ENCODE measurements at places on chromosomes 7 and 10. TPM values are rescaled to one million over a fixed set of nuclear protein-coding genes. Genes with fewer than 3 reads are reported as not detected.

RHOBTB1 gene
- 8.6 TPM for total RNA-seq

HPS1 gene
- 46.4 TPM for total RNA-seq

PPA1 gene
- 64.5 TPM for total RNA-seq

ACHE gene
- 7.2 TPM for total RNA-seq

CCL24 gene
- not detected for total RNA-seq

DNA sequence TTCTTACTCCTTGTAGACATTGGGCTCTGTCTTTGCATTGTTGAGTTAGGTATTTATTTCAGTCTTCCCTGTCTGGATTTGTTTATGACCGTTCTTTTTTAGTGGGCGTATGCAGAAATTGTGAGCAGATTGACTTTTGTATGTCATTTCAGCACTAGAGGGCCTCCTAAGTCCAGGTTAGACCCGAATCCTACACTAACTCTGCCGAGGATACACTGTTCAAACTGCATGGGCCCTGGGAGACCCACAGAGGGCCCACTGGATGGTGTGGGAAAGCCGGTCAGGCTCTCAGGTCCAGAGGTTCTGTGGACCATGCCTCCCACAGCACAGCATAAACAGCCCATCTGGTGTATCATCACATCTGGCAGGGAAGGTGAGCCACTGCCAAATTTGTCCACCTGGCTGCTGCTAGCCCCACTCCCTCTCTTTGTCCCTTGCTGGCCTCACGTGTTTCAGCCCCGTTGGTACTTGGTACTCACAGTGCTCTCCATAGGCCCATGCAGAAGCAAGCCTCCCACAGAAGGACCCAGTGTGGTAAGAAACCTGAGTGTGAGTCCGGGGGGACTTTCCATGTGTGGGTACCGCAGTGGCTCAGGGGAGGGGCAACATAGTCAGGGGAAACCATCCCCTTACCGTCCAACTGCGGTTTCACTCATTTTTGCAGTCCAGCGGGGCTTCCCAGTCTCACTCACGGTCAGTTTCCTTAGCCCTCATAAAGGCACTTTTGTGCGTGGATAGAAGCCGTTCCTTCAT is 112.8 kb downstream of the APBB1IP start:
- H3K4me3 ChIP-seq, result no peak overlapping the region
- no peak for DNase-seq
- no peaks in the 10 kb centered on the region for H3K27me3 ChIP-seq
- no peaks in the 10 kb centered on the region for H3K4me1 ChIP-seq
- no peaks in the 10 kb centered on the region for H3K36me3 ChIP-seq
- H3K27ac ChIP-seq, result no peak overlapping the region

DNA sequence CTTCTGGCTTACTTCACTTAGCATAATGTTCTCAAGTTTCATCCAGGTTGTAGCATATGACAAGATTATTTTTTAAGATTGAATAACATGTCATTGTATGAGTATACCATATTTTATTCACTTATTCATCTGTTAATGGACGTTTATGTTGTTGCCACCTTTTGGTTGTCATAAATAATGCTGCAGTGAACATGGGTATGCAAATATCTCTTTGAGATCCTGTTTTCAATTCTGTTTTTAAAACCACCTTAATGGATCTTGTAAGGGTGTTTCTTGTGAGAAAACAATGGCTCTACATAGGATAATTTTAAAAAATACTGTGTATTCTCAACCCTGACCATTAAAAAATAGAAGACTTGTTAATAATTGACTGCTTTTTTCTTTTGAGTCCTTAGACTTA is 290.7 kb upstream of the TMEM229A start:
- H3K36me3 ChIP-seq, result no peaks in the 10 kb centered on the region
- no peaks in the 10 kb centered on the region for H3K4me1 ChIP-seq
- no peak overlapping the region for H3K27ac ChIP-seq
- no peak for DNase-seq
- H3K27me3 ChIP-seq, result no peaks in the 10 kb centered on the region
- H3K4me3 ChIP-seq, result no peak overlapping the region

- no peak overlapping the region for H3K4me3 ChIP-seq
- DNase-seq, result peak; percentile 52
- H3K27me3 ChIP-seq, result no peaks in the 10 kb centered on the region
- H3K36me3 ChIP-seq, result no peaks in the 10 kb centered on the region
- H3K4me1 ChIP-seq, result peaks cover 23% of the 10 kb centered on the region
Observed at GRCh38 chr7:601036-601594, 81.5 kb upstream of the PDGFA start.

GRCh38 chr7:4791738-4792536 is 16.5 kb downstream of the AP5Z1 start:
- no peaks in the 10 kb centered on the region for H3K27me3 ChIP-seq
- peaks cover 13% of the 10 kb centered on the region for H3K36me3 ChIP-seq
- peaks cover 17% of the 10 kb centered on the region for H3K4me1 ChIP-seq
- H3K27ac ChIP-seq, result peak overlapping the region; percentile 71
- H3K4me3 ChIP-seq, result peak overlapping the region; percentile 20

DNA sequence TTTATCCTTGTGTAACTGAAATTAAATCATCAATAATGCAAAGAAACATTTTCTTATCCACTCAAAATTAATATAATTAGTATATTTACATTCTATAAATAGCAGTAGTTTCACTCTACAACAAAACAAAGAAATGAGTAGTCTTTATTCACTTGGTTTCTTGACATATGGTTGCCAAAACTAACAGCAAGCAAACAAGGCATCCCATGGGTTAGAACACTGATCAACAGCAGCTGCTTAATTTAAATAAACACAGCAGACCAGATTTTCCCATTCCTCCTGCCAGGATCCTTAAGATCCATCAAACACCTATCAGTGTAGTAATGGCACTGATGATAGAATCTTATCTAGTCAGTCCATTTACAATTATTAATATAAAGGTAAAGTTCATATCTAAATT is 22.1 kb downstream of the NCAPG2 start:
- DNase-seq, result no peak
- H3K36me3 ChIP-seq, result no peaks in the 10 kb centered on the region
- no peaks in the 10 kb centered on the region for H3K4me1 ChIP-seq

DNA sequence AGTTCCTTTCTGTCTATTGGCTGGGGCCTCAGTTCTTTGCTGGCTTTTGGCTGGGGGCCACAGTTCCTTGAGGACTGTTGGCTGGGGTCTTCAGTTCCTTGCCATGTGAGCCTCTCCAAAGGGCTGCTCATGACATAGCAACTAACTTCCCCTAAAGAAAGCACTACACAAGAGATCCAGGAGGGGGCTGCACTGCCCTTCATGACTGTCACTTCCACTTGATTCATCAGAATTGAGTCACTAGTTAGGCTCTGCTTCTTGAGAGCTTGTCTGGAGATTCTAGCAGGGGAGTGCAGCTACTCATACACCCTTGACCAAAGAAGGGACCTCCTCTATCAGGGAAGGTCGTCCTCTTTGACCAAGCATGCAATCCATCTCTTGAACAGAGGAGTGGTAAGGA is 38.0 kb upstream of the MKX start:
- H3K27ac ChIP-seq, result no peak overlapping the region
- H3K4me3 ChIP-seq, result no peak overlapping the region
- no peak for DNase-seq
- H3K4me1 ChIP-seq, result no peaks in the 10 kb centered on the region
- H3K27me3 ChIP-seq, result no peaks in the 10 kb centered on the region

DNA sequence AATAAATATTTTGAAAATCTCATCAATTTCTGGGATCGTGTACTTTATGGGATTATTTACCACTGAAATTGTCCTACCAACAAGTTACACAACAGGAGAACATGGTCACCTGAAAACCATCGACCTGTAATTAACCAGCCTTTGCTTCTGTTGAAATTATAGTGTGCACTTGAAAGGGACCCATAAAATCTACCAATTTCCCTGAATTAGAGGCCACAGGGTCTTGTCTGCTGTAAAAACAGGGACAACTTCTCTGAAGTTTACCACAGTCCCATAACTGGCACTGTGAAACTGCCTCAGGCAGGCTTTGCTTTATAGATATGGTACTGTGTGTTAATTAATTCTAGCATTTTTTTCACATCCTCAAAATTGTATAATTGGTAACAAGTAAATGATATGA is 37.7 kb downstream of the RAB19 start:
- no peak overlapping the region for H3K4me3 ChIP-seq
- H3K36me3 ChIP-seq, result no peaks in the 10 kb centered on the region
- no peaks in the 10 kb centered on the region for H3K27me3 ChIP-seq

DNA sequence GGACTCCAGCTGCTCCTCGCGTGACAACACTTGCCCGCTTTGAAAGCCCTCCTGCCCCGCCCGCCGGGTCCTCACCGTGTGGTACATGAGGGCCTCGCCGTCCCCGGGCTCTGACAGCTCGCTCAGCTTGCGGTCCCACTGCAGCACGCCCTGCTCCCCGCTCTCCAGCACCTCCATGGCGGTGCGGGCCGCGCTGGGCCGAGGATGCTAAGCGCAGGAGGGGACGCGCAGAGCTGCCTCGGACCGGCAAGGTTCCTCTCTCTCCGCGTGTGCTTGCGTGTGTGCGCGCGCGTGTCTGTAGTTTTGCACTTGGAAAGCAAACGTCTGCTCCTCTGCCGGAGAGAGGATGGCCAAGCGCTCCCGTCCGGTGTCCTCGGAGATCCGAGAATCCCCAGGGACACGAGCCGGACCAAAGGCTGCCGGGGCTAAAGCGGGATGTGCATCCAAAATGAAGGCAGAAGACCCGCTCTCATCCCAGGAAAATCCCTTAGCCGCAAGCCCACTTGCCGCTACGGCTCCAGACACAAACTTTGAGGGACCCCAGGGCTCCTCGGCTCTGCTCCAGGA is at the start of gene CREB3L2:
Gene CREB3L2 (minus strand): TSS at position 558 of the 567 bp plus-strand sequence. CDS start 381 bp downstream, at position 177.
- DNase-seq, result no peak
- peak within 1 kb of the TSS; percentile 78 for H3K4me3 ChIP-seq
- H3K4me1 ChIP-seq, result no peaks in the 10 kb centered on the region
- H3K27me3 ChIP-seq, result no peaks in the 10 kb centered on the region
- H3K36me3 ChIP-seq, result no peaks in the 10 kb centered on the region

DNA sequence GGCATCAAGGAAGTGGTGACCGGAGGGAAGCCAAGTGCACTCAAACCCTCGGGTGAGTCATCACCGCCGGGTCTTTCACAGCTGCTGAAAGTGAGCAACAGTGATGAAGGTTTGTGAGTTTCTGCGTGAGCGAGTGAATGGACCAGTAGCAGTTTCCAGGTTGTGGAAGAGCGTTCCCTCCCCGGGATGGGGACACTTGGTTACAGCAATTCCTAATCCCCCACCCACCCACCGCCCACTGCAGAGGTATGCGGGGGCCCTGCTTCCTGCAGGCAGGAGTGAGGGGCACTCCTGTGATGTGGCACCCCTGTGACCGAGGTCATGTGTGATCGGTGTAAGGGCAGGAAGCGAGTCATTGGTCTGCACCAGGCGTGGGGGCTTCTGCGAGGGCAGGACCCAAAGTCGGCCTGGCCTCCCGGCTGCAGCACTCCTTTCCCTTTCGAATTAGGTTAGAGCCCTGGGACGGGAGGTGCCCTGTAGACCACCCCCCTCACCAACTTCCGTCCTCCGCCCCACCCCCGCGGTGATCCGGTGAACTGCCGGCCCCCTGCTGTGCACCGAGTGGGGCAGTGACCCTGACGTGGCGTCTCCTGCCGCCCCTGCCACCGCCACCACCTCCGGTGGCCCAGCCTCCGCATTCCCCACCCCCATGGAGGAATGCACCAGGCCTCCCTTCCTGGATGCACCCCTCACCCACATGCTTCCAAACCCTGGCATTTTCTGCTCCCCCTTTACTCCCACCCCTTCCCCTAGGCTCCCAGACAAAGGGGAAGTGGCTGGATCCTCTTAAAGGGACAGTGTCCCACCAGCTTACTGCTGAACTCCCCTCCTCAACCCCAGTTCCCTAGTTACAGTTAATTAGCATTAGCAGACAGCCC is 10.9 kb downstream of the LIMK1 start:
- no peaks in the 10 kb centered on the region for H3K4me1 ChIP-seq
- DNase-seq, result peak; percentile 93
- H3K4me3 ChIP-seq, result peak overlapping the region; percentile 57

DNA sequence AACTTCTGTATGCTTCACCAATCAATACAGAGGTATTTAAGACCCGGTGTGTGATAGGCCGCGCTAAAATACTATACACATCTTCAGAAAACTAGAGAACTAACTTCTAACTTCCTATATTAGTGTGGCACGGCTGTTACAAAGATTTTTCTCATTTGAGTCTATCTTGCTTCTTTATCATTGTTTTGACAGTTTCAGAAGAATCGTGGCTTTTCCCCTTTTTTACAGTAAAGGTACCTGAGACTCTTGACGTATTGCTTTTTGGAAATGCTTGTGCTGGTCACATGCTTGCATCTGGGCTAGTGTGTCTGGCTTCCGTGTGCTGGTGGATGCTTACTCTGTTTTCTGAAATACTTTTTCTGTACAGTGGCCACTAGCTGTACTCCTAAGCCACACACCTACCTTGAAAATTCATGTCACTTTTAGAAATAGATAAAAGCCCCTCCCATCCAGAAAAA is 12.7 kb downstream of the IKZF1 start:
- H3K36me3 ChIP-seq, result no peaks in the 10 kb centered on the region
- H3K4me1 ChIP-seq, result no peaks in the 10 kb centered on the region
- H3K27me3 ChIP-seq, result no peaks in the 10 kb centered on the region
- H3K27ac ChIP-seq, result no peak overlapping the region

DNA sequence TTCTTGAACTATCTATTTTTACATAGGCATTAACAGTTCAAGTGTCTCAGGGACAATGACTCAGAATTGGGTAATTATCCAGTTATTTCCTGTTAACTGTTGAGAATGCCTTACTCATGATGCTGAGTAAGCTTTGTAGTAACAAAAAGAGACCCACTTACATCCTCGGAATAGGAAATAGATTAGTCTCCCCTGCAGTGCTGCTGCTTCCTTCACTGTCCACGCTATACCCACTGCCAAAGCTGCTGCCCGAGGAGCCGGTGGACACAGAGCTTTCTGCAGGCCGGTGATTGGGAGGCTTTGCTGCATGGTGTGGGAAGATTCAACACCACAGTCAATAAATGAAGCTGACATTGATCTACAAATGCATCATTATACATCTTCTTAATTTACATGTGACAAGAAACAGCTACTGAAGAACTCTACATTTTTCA is 357.1 kb downstream of the PCLO start:
- no peaks in the 10 kb centered on the region for H3K27me3 ChIP-seq
- no peaks in the 10 kb centered on the region for H3K4me1 ChIP-seq
- H3K27ac ChIP-seq, result no peak overlapping the region
- no peak for DNase-seq
- H3K4me3 ChIP-seq, result no peak overlapping the region

- H3K36me3 ChIP-seq, result no peaks in the 10 kb centered on the region
- H3K27ac ChIP-seq, result no peak overlapping the region
- no peaks in the 10 kb centered on the region for H3K27me3 ChIP-seq
- no peak for DNase-seq
- peaks cover 4% of the 10 kb centered on the region for H3K4me1 ChIP-seq
- no peak overlapping the region for H3K4me3 ChIP-seq
Observed at GRCh38 chr7:15795393-15795792, 108.9 kb upstream of the MEOX2 start.

GRCh38 chr7:11776039-11776438 is 56.0 kb downstream of the THSD7A start:
- DNase-seq, result no peak
- no peaks in the 10 kb centered on the region for H3K36me3 ChIP-seq
- no peaks in the 10 kb centered on the region for H3K4me1 ChIP-seq
- no peak overlapping the region for H3K4me3 ChIP-seq
- no peaks in the 10 kb centered on the region for H3K27me3 ChIP-seq

- no peaks in the 10 kb centered on the region for H3K36me3 ChIP-seq
- no peak overlapping the region for H3K4me3 ChIP-seq
- no peak overlapping the region for H3K27ac ChIP-seq
- H3K4me1 ChIP-seq, result peaks cover 8% of the 10 kb centered on the region
- no peak for DNase-seq
Observed at GRCh38 chr7:68682910-68683309, 915.4 kb upstream of the AUTS2 start.
